ENCODE measurements at places on chromosomes 5 and 9.

GRCh38 chr5:134000091-134000511 is 4.7 kb downstream of the VDAC1 start:
- no peak for DNase-seq

DNA sequence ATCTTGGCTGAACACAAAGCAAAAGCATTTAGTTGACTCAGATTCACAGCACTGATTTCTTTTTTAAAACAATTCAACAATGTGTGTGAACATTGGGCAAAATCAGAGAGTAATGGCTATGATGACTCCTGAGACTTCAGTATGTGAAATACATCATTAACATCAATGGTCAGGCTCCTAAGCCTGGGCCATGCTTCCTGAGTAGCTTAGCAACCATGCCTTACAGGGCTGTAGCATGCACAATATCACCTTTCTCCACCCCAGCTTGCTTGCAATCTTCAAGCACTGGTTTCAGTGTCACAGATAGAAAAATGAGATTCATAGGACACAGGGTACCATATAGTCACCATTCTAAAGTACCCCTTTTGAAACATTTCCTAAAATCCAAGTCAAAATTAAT is 41.3 kb downstream of the MACROH2A1 start:
- DNase-seq, result no peak

- no peak for DNase-seq
These were observed 62.7 kb downstream of the SEMA4D start for GRCh38 chr9:89435071-89435823.

GRCh38 chr5:1383344-1383743 is 38.4 kb upstream of the CLPTM1L start:
- DNase-seq, result no peak

- no peak for DNase-seq
These were observed 1.7 kb upstream of the DCP2 start for GRCh38 chr5:112974901-112975300.

DNA sequence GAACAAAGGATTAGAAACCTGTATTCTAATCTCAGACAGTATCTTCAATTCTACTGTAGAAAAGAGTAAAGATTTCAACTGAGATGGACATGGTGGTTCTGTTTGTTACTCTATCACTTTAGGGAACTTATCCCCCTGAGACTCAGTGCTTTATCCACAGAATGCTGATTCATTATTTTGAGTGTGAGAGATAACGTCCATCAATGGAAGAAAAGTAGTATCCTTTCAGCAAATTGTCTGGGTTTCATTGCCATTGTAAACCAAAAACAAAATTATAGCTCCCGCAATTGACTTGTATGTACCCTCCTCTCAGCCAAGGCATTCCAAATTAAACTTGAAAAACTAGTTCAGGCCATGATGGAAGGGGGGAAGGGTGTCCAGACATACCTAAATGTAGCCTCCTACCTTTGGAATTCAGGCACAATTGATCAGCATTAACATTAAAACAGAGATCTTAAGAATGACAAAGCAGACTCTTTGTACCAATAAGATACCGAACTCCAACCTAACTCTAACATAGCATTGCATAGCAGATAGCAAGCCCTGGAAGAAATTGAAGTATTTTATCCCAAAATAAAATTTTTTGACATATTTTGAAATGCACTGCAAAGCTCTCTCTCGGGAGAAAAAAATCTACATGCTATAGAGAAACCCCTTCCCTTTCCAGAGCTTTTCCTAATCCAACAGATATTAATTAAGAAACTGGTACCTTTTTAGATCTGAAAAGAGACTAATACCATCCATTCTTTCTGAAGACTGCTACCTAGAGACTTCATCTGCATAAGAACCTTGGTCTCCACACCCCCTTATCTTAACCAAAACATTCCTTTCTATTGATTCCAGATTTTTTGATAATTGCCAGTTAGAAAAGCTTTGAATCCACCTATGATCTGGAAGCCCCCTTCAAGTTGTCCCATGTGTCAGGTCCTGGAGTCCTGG is 1055.7 kb downstream of the PTPRD start:
- DNase-seq, result no peak

DNA sequence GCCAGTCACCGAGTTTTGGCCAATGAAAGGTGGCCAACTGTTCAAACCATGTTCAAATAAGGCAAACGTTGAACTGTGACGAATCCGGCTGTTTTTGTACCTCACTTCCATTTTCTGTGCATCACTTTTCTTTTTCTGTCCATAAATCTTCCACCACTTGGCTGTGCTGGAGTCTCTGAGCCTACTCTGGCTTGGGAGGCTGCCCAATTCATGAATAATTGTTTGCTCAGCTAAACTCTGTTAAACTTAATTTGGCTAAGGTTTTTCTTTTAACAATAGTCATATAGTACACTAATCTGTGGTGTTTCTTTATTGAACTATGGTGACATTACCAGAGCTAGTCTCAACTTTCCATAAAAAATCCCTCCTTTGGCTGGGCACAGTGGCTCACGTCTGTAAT is 11.3 kb downstream of the NIM1K start:
- DNase-seq, result no peak

DNA sequence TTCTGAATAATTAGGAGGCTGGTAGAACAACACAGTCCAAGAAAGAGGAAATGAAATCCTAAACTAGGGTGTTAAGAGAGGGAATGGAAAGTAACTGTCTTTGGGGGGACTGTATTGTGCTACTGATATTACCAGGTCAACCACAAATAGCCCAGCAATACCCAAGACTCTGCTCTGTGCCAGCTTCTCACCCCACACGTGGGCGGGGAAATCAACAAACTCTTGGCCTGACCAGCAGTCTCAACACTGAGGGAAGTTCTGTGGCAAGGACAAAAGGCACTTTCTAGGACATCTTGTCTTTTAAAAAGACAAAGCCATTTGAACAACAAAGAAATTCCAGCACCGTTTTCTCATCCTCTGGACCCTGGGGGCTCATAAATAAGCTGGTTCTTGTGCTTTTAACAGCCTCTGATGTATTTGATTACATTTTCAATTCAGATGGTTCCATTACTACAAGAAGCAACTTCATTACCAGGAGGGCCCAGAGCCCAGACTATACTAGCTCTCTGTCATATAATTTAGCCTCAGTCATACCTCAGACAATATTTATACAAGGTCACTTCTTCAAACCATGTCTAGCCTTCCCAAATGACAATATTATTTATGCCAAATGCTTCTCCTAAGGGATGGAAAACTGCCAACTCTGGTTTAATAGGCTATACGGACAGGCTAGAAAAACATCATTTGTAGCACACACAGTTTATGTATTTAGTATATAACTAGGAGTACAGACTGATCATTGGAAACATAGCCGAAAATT is 297.8 kb downstream of the CWC27 start:
- no peak for DNase-seq

DNA sequence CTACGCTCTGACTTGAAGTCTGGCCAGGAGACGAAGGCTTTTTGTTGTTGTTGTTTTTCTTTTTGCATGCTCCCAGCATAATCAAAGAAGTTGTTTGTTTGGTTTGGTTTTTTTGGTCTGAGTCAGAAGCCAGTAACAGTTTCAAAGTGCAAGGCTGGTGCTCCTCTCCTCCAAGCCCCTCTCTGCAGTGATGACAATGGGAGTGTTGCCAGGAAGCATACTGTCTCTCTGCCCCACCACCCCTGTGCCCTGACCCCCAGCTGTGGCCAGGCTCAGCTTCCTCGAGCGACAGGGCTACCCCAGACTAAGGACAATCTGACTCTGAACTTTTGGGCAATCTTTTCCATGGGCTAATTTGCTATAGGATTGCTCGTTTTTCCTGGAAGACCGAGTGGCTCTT is 173.8 kb upstream of the PITX1 start:
- no peak for DNase-seq

GRCh38 chr5:116598911-116599310 is 24.3 kb upstream of the SEMA6A start:
- DNase-seq, result no peak

DNA sequence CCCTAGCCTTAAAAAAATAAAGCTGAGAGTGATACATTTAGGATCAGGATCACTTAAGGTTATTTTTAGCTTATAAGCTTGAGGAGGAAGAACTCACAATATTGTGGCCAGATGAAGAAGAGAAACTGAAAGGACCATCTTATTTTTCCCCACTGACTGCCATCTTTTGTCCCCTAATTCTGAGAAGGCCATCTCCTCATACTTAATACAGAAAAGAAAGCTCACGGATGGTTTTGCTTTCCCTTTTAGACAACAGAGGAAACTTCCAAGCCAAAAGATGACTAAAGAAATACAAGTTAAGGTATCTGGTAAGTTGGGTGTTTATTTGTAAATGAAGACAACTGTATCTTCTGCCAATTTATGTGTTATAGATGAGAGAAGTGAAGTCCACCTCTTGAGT is 36.4 kb downstream of the ERAP1 start:
- no peak for DNase-seq

DNA sequence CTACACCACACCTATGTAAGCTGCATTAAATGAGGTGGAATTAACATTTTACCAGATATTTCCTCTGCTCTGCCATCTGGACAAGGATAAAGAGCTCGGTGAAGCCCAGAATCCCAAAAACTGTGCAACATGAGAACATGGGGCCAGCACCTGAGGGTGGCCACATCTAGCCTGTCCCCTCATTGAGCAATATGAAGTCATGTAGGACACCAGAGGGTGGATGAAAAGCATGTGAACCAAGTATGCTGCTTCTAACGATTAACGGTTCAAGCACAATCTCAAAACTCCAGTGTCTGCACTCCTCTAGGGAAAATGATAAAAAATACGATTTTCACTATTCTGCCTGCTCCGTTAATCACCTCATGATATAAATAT is 545.8 kb downstream of the EBF1 start:
- DNase-seq, result no peak

All from AG08396 (cell line).